ENCODE measurements at places on chromosomes 13 and 19.
A peak's percentile ranks its signal among the peaks of the same experiment; 100 is the strongest.

DNA sequence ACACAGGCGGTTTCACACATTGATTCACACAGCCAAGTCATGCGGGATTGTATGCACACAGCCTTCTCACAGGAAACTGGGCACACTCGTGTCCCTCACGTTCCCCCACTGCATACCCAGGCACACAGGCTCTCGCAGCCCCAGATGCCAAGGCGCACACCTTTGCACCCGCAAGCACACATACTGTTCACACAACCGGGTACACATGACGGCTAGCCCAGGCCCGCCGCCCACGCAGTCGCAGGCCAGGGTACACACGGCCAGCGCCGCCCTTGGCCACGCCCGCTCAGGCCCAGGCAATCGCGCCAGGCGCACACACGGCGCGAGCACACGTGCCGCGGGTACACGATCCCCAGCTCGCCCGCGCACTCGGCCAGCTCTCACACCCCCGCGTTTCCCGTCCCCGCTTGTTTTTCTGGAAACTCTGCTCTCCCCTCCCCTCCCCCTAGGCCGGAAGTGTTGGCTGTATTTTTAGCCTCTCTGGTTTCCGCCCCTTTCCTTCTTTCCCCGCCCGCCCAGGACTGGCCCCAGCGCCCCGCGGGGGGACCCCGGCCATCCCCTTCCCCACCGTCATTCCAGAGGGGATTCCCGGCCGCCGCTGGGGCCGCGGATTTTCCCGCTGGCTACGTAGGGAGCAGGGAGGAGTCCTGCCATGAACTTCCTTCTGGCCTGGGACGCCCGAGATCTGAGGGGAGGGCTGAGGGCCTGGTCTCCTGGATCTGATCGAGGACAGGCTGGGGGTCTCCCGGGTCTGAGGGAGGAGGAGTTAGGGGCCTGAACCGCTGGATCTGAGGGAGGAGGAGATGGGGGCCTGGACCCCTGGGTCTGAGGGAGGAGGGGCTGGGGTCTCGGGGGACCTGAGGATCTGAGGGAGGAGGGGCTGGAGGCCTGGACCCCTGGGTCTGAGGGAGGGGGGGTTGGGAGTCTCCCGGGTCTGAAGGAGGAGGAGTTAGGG, 4.0 kb upstream of the ZFP36 start:
- peak; percentile 75 for DNase-seq

GRCh38 chr19:12792853-12793289, 1.6 kb downstream of the JUNB start:
- no peak for DNase-seq

GRCh38 chr13:98752467-98753290, at the start of gene SLC15A1:
Gene SLC15A1, minus strand, starts transcription at chr13:98752672. Its CDS starts 74 bp downstream, at chr13:98752598.
- no peak for DNase-seq

GRCh38 chr13:66714795-66715194, 515.3 kb downstream of the PCDH9 start:
- DNase-seq, result no peak

DNA sequence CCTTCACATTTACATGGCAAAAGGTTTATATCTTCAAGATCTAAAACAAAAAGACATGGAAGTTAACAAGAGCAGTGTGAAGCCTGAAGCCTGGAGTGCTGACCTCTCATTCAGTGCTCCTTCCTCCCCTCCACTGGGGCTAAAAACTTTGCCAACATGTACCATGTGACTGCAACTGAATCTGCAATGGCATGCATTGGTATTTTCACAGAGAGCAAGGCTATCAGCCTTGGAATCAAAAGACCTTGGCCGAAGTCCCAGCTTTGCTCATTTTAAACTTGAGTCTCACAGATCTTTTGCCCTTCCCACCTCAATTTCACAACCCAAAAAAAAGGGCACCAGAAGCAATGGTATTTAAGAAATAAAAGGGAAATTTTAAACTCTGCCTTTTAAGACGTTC, 325.1 kb downstream of the DCT start:
- DNase-seq, result no peak

GRCh38 chr19:44742330-44743061, 6.0 kb upstream of the BCL3 start:
- DNase-seq, result no peak

- no peak for DNase-seq
Observed at GRCh38 chr19:29385191-29385795, 140.5 kb upstream of the VSTM2B start.
